ENCODE measurements at places on chromosomes 6 and 20. TPM values are rescaled to one million over a fixed set of nuclear protein-coding genes. Genes with fewer than 3 reads are reported as not detected.

- no peak for DNase-seq
These were observed 22.6 kb upstream of the ULBP3 start for GRCh38 chr6:150091476-150091875.

DNA sequence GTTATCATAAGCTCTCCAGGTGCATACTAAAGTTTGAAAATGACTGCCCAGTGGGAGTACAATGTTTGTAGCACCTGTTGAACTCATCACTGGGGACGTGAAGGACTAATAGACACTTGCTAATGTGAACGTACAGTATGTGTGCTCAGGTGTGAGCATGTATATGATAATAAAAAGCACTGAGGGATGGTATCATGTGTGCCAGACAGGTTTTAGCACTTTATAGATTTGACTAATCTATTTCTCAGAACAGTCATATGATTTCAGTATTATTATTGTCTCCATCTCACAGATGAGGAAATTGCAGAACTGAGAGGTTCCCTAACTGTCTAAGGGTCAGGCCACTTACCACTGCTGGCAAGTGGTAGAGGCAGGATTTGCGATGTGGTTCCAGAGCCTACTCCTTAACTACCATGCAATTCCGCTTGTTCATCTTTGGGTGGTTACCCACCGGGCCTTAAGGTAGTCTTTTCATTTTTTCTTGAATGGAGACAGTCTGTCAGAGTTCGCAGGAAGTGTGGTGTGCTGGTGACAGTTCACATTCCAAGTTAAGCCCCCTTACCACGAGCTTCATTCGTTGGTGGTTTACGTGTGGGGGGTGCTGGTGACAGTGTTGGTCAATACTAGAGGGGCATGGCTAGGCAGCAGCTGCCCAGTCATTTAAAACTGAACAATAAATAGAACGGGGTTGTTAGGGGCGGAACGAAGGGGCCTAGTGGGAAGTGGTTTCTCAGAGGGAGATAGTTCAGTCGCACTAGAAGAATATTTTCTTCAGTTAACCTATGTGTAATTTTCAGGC, 46.8 kb downstream of the RREB1 start:
- peak; percentile 68 for DNase-seq

The TENT5A gene
- polyA plus RNA-seq = 3.9 TPM

- DNase-seq = no peak
These were observed 4.8 kb upstream of the ASF1A start for GRCh38 chr6:118889163-118889562.

DNA sequence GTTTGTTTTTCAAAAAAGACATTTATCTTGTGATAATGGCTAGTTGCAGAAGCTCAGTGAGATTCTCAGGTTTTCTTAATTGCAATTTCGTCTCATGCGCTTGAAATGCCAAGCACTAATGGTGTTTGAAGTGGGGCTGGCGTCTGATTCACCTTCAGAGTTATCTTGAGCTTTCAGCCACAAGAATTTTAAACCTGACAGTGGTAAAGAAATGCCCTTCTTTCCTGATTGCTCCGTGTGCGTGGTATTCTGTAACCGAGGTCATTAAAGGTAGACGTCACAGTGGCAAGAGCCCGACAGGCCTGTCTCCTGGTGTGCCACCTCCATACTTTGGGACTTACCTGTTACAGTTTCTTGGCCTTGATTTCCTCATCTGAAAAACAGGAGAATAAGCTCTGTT, 126.5 kb upstream of the QKI start:
- no peak for DNase-seq

GRCh38 chr6:5096482-5096881, 11.3 kb downstream of the PPP1R3G start:
- DNase-seq = no peak

- DNase-seq = no peak
These were observed 84.6 kb downstream of the TRDN start for GRCh38 chr6:123551939-123552707.

DNA sequence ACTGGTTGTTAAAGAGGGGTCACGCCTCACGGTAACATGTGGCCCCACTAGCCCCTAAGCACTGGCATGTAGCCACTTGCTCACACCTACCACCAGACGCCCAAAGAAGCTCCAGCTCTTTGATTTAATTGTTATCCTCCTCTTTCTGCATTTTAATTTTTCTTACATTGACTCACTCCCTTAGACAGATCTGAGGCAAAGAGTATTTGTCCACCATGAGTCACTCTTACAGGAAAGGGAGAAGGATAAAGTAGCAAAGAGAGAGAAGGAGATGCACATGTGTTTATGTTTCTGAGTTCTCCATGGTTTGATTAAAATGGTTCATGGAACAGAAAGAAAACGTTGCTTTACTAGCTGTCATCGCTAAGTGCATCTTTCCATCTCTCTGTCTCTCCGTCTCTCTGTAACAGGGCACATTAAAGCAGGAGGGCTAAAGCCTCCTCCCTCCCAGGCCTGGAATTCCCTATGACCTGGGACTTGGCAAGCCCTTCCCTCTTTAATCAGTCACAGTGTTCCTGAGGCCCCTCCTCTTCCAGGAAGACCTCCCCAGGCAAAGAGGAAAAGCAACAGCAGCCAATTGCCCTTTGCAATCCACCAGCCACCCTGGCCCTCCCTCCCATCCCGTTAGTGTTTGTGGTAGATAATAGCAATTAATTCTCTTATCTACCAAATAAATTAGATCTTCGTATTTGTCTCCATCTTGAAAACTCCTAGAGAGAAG, 112.8 kb upstream of the TSHZ2 start:
- no peak for DNase-seq

DNA sequence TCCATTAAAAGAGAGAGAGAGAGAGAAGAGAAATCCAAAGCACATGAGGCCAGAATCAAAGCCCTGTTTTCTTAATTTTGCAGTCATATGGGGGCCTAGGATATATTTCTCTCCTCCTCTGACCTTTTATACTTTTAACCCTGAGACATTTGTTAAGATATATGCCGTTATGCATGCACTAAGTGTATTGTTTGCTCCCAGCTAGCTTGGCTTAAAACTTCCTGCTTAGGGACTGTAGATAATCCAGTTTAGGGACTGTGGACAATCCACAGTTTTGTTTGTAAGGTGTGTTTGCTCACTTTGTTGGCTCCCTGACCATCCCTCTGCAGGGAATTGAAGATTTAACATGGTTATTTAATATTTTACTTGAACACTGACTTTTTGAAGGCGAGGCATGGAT, 166.3 kb upstream of the TSHZ2 start:
- no peak for DNase-seq

The ANKEF1 gene
- 1.2 TPM for polyA plus RNA-seq

DNA sequence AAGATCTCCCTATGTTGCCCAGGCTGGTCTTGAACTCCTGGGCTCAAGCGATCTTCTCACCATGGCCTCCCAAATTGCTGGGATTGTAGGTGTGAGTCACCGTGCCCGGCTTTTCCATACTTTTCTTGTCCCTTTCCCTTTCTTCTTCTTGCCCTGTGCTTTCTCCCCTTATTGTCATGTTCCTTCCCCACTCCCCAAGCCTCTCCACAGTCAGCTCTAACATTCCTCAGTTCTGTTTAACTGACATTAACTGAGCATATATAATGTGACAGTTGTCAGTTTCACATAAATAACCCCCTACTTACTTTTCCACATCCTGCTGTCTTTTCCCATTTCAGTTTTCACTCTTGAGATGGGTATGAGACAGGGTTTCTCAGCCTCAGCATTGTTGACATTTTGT, 9.5 kb upstream of the RNF8 start:
- DNase-seq = no peak

The SRMS gene
- 0.54 TPM for polyA plus RNA-seq

The MAK gene
- polyA plus RNA-seq = 0.04 TPM

DNA sequence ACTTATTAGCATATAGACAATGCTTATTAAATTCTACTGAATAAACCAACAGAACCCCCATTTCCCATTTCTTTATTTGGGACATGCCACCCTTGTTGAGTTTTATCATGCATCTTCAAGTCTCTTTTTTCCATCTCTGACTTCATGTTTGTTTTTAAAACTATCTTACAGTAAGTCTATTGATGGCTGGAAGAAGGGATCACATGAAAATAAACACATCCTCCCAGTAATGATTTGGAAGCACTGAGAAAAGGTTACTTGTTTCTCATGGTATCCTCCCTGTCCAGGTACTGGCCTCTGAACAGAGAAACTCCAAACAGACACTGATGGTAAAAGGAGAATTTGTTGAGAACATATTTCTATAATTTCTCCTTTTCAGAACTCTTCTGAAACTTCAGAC, 74.9 kb downstream of the KIF13A start:
- no peak for DNase-seq

- no peak for DNase-seq
These were observed 8.3 kb downstream of the SIGLEC1 start for GRCh38 chr20:3704087-3704486.

The METTL24 gene
- not detected for polyA plus RNA-seq

The OR2J3 gene
- not detected for polyA plus RNA-seq

The GINS1 gene
- 0.61 TPM for polyA plus RNA-seq

DNA sequence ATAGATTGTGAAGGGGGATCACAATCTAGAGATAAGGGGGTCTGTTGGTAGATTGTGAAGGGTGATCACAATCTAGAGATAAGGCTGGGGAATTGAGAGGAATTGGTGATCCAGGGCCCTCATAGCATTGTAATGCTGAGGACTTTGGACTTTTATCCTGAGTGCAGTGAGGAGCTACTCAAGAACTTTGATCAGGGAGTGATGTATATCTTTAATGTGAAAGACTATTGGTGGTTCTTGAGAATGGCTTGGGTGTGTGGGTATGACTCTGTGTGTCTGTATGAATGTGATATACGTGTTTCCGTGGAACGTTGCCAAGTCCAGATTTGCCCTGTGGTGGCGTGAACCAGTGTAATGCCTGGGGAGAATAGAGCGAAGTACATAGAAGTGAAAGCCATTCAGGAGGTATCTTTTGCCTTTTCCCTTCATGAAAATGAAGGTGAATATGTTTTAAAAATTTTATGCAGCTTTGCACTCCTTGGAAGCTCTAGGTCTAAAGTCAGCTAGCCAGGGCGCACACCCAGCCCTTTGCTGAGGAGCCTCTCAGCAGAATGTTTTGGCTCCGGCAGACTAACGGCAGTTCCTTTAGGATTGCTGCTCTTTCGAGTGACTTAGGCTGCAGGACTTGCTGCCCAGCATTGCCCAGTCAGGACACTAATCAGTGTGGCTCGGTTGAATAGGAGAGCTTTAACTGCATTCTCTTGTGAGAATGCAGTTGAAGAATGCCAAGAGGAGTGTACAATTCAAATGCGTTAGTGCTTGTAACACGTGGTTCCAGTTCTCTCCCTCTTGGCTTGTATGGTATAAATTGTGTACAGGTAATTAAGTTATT, 3.5 kb downstream of the ZFAND3 start:
- no peak for DNase-seq

- DNase-seq = peak; percentile 90
These were observed at the start of gene RNF8 for GRCh38 chr6:37353761-37354525. TSS of gene RNF8 (plus strand) at chr6:37353983. CDS start at chr6:37354165, 182 bp downstream.

DNA sequence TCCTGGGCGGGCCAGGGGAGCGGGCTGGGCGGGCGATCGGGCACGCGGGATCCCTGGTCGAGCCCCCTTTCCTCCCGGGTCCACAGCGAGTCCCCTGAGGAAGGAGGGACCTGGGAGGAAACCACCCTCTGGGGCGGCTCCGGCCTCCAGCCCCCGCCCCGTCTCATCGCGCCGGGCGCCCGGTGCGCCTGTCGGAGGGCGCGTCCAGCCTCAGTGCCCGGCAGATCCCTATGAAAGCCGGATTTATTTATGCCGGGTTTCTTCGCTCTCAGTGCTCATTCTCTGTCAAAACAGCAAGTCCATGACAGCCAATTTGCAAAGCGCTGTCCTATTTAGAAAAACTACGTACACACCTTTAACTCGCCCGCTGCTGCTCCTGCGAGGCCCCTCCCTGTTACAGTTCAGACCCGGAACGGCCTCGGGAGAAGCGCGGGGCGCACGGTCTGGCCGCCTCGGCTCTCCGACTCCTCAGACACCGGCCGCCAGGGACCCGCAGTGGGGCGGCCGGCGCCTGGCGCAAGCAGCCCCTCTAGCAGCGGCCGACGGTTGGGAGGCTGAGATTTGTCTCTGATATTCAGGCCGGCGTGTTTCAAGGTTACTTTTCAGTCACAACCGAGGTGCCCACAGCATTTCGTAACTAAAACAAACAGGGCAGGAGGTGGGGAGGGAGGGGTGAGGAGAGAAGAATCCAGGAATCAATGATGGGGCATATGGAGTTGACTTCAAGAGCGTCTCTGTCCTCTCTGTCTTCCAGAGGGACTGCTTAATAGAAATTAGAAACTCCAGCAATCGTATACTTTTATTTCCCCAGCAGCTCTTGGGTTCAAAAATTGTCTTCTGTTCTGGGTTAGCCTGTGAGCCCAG, 782 bp upstream of the FOXA2 start:
- no peak for DNase-seq

GRCh38 chr6:170375661-170376060, 69.1 kb downstream of the FAM120B start:
- no peak for DNase-seq

DNA sequence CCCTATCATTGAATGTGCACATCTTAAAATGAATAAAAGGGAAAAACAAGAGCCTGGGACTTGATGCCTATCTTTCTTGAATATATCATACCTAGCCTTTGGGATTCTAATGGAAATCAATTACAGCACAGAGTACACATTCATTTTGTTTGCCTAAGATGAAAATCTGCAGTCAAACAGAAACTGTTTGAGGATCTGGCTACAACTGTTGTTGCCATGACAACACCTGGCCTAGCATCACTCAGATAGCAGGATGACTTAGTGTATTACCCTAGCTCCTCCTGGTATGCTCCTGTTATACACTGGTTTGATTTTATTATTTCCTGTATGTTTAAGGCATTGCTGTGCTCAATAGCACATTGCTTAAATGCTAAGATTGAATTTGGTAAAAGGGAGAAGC, 71.5 kb upstream of the LAMP5 start:
- DNase-seq = no peak

DNA sequence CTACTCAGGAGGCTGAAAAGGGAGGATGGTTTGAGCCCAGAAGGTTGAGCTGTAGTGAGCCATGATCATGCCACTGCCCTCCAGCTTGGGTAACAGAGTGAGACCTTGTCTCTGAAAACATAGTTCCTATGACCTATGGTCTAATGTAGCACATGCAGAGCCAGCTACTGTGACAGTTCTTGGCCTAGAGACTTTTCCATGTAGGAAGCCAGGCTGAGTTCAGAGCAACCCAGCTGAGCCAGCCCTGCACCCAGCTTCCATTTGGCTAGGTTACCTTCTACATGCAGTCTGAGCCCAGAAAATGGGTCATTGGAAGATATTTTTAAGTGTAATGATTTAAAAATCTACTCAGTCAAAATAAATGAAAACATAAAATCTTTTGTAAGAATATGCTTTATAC, 92.8 kb downstream of the FNDC1 start:
- no peak for DNase-seq

GRCh38 chr20:53176134-53176533, 204.0 kb downstream of the TSHZ2 start:
- DNase-seq = no peak

The ZSCAN31 gene
- polyA plus RNA-seq = 3.1 TPM

The POM121L2 gene
- polyA plus RNA-seq = not detected

All from B cell (primary cell).